Activated CD4-positive, alpha-beta T cell treated with anti-CD3 and anti-CD28 coated beads for 36 hours (primary cell): ENCODE measurements at places on chromosomes 3 and 15. TPM values are rescaled to one million over a fixed set of nuclear protein-coding genes. Genes with fewer than 3 reads are reported as not detected.

- H3K4me3 ChIP-seq, result no peak overlapping the region
- DNase-seq, result peak; percentile 38
- H3K4me1 ChIP-seq, result peaks cover 28% of the 10 kb centered on the region
- H3K36me3 ChIP-seq, result no peaks in the 10 kb centered on the region
Measured at GRCh38 chr3:23761440-23761896, 44.3 kb upstream of the UBE2E1 start.

- H3K27me3 ChIP-seq, result no peaks in the 10 kb centered on the region
- DNase-seq, result no peak
- no peaks in the 10 kb centered on the region for H3K36me3 ChIP-seq
- no peak overlapping the region for H3K27ac ChIP-seq
- no peaks in the 10 kb centered on the region for H3K4me1 ChIP-seq
Measured at GRCh38 chr3:25094932-25095685, 333.0 kb upstream of the RARB start.

GRCh38 chr15:75732809-75733451 lies 20.3 kb upstream of the CSPG4 start:
- no peak overlapping the region for H3K27ac ChIP-seq
- H3K4me3 ChIP-seq, result no peak overlapping the region
- H3K36me3 ChIP-seq, result no peaks in the 10 kb centered on the region
- DNase-seq, result peak; percentile 73

DNA sequence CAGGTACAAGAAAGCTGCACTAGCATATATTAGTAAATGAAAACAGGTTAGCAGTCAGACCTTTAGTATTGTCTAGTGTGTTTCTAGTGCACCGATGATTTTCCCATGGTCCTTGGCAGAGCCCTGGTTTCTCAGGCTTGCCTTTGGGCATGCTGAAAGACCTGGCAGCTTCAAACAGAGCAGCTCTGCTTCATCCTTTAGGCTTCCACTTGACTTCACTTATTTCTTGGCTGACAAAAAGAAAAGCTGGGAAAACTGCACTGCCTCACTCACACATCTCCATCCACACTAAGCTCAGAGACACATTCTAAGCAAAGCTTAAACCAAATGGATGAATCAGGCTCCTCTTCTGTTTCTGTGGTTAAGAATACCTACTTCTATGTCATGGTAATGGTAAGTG lies 374.8 kb upstream of the PDZRN3 start:
- no peaks in the 10 kb centered on the region for H3K27me3 ChIP-seq
- H3K36me3 ChIP-seq, result no peaks in the 10 kb centered on the region
- no peak for DNase-seq
- H3K4me1 ChIP-seq, result no peaks in the 10 kb centered on the region

GRCh38 chr15:39828374-39828931 lies 45.8 kb upstream of the FSIP1 start:
- no peak overlapping the region for H3K27ac ChIP-seq
- no peak for DNase-seq
- H3K4me3 ChIP-seq, result no peak overlapping the region
- H3K36me3 ChIP-seq, result no peaks in the 10 kb centered on the region

DNA sequence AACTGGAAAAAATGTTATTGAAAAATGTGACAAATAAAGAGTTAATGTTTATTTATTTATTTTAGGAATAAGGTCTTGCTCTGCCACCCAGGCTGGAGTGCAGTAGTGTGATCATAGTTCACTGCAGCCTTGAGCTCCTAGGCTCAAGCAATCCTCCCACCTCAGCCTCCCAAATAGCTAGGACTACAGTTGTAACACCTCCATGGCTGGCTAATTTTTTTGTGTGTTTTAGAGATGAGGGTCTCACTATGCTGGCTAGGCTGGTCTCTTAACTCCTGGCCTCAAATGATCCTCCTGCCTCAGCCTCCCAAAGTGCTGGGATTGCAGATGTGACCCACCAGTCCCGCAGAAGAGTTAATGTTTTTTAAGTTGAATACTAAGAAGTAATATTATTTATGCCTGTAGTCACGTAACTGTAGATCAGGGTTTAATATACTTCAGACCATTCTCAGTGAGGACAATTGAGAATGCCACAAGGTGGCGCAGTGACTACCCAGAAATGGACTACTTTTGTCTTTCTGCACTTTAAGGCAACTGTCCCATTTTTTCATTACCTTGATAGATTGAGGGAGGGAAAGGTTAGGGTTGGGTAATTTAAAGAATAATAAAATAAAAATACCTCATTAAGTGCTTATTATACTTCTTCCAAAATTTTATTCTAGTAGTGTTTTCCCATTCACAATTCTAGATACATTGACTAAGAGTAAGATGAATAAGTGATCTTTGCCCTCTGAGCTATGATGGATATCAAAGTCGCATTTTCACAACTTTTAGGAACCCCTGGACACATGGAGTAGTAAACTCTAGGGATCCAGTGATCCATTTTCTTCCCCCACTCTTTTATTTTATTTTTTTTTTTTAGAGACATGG lies 6.0 kb downstream of the MUC13 start:
- H3K4me1 ChIP-seq, result no peaks in the 10 kb centered on the region
- no peak overlapping the region for H3K4me3 ChIP-seq
- H3K27ac ChIP-seq, result no peak overlapping the region
- no peaks in the 10 kb centered on the region for H3K36me3 ChIP-seq

DNA sequence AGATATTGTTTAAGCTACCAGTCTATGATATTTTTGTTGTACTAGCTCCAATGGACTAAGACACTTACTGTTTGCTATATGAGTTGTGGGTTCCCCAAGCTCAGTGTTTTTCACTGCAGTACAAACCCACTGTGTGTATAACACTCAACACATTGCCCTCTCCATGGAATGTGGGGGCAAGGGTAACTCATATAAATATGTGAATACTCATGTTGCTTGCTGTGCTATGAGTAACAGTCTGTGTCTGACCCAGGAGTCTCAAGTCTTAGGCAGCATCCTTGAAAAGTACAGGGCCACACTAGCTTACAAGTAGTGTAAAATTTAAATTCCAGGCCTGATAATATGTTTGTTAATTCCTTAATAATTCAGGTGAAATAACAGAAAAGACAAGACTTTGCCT lies 22.5 kb upstream of the CNTN3 start:
- H3K27ac ChIP-seq, result no peak overlapping the region
- no peaks in the 10 kb centered on the region for H3K36me3 ChIP-seq
- H3K27me3 ChIP-seq, result no peaks in the 10 kb centered on the region

DNA sequence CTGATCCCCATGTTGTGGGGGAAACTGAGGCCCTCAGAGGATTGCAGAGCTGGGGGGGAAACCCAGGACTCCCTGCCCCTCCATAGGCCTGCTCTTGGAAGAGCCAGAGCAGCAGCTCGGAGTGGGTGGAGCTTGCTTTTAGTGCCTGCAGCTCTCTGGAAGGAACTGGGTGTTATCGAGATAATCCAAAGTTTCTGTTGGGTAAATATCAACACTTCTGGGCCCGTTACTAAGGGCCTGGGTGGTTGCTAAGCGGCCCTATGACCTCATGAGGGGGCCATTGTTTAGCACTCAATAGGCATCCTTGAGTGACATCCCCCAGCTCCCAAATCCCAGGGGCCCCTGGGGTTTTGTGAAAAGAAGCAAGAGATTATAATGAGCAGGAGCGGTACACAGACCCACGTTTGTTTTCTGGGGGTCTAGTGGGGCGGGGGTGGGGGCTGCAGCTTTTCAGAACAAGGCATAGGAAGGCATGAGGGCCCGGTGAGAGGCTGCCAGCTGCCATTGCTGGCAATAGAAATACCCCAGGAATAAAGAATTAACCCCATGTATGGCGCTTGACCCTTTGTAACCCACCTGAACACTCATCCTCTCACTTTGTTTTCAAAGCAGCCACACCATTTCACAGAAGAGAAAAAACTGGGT lies 48.3 kb upstream of the ATP2B2 start:
- no peak overlapping the region for H3K27ac ChIP-seq
- H3K4me3 ChIP-seq, result no peak overlapping the region
- H3K27me3 ChIP-seq, result peaks cover 4% of the 10 kb centered on the region
- no peaks in the 10 kb centered on the region for H3K36me3 ChIP-seq

DNA sequence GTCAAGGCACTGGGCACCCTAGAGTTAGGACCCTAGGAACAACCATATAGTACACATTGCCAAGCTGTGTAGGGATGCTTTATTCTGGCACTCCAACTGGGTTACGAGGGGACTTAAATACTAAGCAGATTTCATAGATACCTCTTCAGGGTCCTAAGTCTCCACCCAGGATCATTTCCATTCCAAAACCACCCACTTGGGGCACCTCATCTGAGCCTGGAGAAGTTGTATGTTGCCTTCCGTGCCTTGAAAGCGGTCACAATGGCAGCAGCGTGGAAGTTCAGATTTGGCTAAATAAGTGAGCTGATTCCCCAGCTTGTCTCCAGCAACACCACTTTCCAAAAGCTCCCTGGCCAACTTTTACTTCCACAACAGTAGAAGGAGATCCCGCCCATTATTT lies 4.6 kb downstream of the TMEM202 start:
- no peaks in the 10 kb centered on the region for H3K4me1 ChIP-seq
- no peaks in the 10 kb centered on the region for H3K36me3 ChIP-seq
- DNase-seq, result no peak
- peaks cover 17% of the 10 kb centered on the region for H3K27me3 ChIP-seq

The SV2B gene
- total RNA-seq, result 0.05 TPM

GRCh38 chr15:96431786-96432185 lies 101.3 kb downstream of the NR2F2 start:
- no peak overlapping the region for H3K4me3 ChIP-seq
- DNase-seq, result no peak
- no peaks in the 10 kb centered on the region for H3K36me3 ChIP-seq
- no peaks in the 10 kb centered on the region for H3K27me3 ChIP-seq

DNA sequence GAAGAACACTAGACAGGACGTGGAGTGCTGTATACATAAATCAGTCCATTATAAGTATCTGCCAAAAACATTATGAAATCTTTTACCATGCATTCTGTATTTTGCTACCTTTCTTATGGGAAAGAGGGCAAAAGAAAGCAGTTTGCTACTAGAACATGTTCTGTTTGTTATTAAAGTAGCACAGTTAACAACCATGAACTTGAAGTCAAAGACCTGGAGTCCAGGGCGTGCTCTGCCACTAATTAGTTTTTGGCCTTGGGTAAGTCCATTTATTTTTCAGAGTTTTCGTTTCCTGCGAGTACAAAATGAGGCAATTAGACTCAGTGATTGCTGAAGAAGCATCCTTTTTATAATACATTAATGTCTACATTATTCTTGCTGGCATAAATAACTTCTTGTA lies 143.3 kb upstream of the AGTR1 start:
- H3K27ac ChIP-seq, result no peak overlapping the region
- no peak for DNase-seq
- no peak overlapping the region for H3K4me3 ChIP-seq
- H3K36me3 ChIP-seq, result no peaks in the 10 kb centered on the region
- H3K4me1 ChIP-seq, result no peaks in the 10 kb centered on the region

DNA sequence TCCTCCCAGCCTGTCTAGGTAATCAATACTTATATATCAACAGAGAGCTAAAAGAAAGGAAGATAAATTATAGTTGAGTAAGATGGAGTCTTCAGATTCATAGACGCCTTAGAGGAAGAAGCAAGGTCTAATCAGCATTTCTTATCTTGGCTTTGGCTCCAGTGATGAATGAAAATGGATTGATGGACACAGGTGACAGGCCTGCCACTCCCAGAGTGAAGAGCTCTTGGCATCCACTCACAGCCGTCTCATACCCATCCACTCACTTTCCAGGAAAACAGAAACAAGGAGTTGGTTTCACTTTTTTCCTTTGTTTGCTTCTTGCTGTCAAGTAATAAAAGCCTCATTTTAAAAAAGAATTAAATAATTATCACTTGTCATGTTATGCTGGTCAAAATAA lies 168.2 kb downstream of the MFSD1 start:
- no peak overlapping the region for H3K4me3 ChIP-seq
- no peaks in the 10 kb centered on the region for H3K36me3 ChIP-seq
- no peak overlapping the region for H3K27ac ChIP-seq
- H3K27me3 ChIP-seq, result no peaks in the 10 kb centered on the region
- no peaks in the 10 kb centered on the region for H3K4me1 ChIP-seq
- no peak for DNase-seq

DNA sequence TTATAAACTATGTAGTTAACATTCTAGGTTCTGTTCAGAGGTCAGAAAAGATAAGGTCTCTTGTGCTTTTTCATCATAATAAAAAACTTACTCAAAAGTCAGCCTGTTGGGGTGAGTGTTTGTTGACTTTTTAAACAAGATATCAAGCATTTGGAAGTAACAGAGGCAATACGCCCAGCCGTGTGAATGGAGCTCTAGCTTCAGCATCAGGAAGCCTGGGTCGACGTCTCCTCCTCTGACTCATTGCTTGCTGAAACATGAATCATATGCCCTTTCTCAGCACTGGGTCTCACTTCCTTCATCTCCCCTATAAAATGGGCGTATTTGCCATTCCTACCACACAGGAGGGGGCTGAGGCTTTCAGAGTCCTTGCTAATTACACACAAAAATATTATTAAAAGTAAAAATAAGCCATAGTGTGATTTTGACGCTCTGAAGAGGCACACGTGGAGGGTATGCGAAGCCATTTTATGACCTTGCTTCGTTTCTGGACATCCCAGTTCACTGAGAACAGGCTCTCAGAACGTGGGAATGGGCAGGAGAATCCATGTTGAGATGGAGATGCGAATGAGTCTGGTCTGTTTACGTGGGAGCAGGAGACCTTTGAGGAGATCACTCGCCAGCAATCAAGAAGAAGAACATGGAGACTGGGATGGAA lies 220.8 kb upstream of the TPRG1 start:
- peak overlapping the region; percentile 90 for H3K27ac ChIP-seq
- no peaks in the 10 kb centered on the region for H3K36me3 ChIP-seq
- peaks cover 8% of the 10 kb centered on the region for H3K27me3 ChIP-seq
- no peak overlapping the region for H3K4me3 ChIP-seq
- peaks cover 50% of the 10 kb centered on the region for H3K4me1 ChIP-seq

- peaks cover 13% of the 10 kb centered on the region for H3K4me1 ChIP-seq
- no peak overlapping the region for H3K4me3 ChIP-seq
- DNase-seq, result peak; percentile 38
- H3K27ac ChIP-seq, result no peak overlapping the region
Measured at GRCh38 chr15:32723171-32723948, 5.6 kb downstream of the GREM1 start.

DNA sequence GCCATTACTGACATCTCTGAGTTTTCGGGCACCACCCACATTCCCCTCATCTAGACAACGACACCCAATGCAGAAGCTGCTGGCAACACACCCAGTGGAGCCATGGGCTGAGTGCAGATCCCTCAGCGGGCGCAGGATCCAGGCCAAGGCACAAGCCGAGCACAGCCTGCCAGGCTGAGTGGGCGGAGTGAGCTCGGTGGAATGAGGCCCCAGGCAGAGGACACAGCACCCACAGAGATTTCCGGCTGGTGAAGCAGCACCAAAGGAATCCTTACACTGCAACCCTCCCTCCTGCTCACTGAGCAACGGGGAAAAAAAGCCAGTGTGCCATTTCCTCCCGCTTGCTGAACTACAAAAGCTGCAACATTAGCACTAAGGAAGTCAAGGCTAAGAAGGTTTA lies 34.3 kb downstream of the ZMAT3 start:
- peak overlapping the region; percentile 90 for H3K27ac ChIP-seq
- peak; percentile 83 for DNase-seq
- peaks cover 28% of the 10 kb centered on the region for H3K36me3 ChIP-seq
- H3K4me1 ChIP-seq, result peaks cover 3% of the 10 kb centered on the region
- H3K27me3 ChIP-seq, result no peaks in the 10 kb centered on the region
